Effector CD4-positive, alpha-beta T cell (primary cell): ENCODE measurements at places on chromosomes 16 and 17.

DNA sequence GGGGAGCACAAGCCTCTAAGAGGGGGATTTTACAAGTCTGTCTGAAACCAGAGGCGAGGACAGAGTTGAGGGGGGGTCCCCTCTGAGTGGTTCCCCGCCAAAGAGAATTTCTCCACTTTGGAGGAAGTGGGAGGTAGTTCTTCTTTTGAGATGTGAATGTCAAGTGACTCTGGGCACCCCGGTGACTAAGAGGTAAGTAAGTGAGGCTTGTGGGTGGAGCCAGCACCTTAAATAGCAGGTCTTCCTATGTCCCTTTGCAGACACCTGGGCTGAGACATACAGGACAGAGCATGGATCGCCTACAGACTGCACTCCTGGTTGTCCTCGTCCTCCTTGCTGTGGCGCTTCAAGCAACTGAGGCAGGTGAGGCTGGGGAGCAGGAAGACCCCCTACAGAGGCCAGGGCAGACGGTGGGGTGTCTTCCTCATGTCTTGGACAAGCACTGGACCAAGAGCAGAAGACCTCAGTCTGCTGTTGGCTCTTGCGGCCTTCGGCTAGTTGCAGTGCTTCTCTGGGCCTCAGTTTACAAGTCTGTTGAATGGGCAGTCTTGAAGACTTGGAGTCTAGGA is at the start of gene CCL22:
Gene CCL22 (plus strand): TSS at position 257 of the 569 bp plus-strand sequence. CDS start 34 bp downstream, at position 291.
- DNase-seq, result no peak

DNA sequence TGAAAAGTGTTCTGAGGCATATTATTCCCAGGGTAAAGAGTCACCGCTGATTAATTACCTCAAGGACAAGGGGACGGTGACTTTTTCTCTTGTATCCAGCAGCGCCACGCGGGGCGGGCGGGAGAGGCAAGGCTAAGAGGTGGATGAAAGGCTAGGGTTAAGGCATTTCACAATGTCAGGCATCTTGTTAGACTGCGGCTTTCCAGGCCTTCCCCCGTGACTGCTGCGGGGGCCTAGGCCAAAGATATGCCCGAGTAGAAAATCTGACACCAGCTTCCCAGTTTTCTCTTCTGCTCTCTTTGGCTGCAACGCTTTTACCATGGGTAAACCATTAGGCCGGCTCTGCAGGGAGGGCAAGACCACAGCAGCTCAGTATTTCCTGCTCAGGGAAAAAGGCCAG is 698.2 kb downstream of the MAF start:
- no peak for DNase-seq

- no peak for DNase-seq
Observed at GRCh38 chr17:15036238-15036637, 228.9 kb downstream of the PMP22 start.

- DNase-seq, result no peak
Observed at GRCh38 chr17:1753767-1754429, 8.0 kb upstream of the SERPINF1 start.
